ELF-1 (cell line): ENCODE measurements at places on chromosomes 2 and 18.

DNA sequence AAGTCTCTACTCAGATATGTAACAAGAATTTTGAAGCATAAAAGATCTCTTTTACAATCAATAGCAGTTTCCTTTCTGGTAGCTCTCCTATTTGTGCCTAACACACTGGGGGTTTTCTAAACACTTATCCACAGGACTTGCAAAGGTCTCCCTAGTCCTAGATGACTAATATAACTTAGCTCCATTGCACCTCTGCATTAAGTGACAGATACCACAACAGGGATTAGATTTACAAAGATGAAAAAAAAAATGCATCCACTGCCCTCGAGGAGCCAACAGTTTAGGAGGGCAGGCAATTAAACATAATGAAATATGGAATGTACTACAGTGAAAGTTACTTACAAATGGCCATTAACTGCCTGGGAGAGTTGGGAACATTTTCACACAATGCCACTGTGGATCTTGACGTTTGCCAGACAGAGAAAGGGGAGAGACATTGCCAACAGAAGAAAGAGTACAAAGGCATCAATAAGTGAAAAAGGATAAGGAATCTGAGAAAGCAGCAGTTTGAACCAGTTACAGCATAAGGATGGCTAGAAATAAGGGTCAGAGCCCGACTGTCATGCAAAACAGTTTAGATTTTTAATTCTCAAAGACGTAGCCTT is 14.3 kb downstream of the PPP3R1 start:
- DNase-seq: no peak

- no peak for DNase-seq
Observed at GRCh38 chr18:47749600-47749973, 180.9 kb downstream of the SMAD2 start.

DNA sequence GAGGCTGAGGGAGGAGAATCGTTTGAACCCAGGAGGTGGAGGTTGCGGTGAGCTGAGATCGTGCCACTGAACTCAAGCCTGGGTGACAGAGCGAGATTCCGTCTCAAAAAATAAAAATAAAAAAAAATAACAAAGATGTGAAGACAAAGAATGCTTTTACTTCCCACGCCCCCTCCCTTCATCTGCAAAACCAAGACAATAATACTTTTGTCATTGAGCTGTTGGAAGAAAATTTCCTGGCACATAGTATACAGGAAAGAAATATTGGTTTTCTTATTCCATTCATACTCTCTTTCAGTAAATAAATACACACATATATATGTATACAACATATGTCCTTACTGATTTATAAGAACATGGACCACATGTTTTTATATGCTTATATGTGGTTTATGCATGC is 12.2 kb downstream of the GREB1 start:
- no peak for DNase-seq

GRCh38 chr2:204654669-204655068 is 109.4 kb downstream of the PARD3B start:
- DNase-seq: no peak

DNA sequence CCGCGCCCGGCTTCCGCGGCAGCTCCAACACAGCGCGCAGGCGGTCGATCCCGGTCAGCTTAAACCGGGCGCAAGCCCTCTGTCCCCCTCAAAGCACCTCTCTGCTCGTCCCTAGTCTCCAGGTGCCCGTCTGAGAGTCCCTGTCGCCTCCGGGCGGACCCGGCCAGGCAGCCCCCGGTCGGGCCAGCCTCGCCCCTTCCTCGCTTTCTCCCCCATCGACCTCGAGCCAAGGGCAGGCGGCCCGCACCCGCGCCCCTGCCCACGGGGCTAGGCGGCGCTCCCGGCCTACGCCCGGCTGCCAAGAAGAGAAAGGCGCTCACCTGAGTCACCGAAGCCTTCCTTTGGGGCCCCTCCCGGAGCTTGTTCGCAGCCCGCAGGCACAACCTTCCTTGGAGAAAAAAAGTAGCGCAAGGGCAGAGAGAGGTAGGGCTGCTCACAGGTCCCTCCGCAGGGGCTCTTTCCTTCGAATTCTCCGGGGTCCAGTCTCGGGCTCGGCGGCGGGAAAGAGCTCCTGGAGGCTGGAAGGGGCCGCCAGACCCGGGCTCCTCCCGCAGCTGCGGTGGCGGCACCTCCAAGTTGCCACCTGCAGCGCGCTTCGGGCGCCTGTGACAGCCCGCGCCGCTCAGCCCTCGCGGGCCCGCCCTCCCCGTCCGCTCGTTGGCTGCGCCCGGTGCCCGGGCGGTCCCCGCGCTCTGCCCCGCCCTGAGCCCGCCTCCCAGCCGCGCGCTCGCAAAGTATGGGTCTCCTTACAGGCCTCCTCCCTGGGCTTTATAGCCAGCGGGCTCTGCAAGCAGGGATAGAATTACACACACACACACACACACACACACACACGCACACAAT is 86.5 kb upstream of the EPB41L3 start:
- DNase-seq: peak; percentile 91

GRCh38 chr2:20496076-20496872 is 49.4 kb downstream of the RHOB start:
- peak; percentile 74 for DNase-seq

DNA sequence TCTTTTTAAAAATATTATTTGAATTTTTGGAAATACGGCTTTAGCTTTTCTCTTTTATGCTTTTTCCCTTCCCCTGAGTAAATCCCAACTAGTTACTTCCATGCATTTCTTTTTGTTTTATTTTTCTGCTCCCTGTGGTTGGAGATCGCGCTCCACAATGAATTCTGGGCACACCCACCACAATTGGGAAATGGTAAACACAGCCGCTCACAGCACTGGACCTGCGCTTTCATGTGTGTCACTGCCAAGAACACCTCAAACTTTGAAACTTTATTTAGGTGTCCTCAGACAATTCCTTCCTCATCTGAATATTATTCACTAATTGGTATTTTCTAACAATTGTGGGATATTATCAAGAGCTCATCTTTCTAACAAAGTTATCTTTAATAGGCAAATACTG is 82.8 kb upstream of the TMEM18 start:
- DNase-seq: no peak

GRCh38 chr2:48328159-48328809 is 201.7 kb upstream of the STON1 start:
- no peak for DNase-seq

GRCh38 chr2:12504443-12504842 is 212.3 kb upstream of the TRIB2 start:
- DNase-seq: no peak

DNA sequence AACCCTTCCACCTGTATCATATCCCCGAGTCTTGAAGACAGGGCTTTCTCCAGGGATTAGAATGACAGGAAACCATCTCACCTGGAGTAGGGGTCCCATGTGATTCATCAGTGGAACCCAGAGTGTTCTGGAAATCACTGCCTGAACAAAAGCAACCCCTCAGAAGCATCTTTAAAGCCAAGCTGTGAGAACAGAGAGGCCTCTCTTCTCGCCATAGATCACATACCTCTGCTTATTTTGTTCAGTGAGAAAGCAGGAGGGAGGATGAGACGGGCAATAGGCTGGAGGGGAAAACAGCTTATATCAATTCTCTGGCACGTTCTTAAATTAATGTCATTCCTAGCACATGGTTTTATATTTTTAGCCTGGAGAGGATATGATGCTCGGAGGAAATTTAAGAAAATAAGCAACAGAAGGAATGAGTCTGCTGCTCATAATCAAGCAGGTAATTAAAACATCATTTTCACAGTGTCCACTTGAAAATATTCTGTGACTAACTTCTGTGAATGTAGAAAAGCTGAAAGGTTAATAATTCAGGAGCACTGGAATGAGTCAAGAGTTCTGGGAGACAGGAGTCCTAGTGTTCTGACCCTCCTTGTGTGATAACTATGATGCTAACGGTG is 213.6 kb upstream of the SP5 start:
- no peak for DNase-seq

- DNase-seq: no peak
Observed at GRCh38 chr2:24893934-24894333, 26.1 kb downstream of the ADCY3 start.

GRCh38 chr2:86068136-86068588 is 37.5 kb downstream of the POLR1A start:
- no peak for DNase-seq

DNA sequence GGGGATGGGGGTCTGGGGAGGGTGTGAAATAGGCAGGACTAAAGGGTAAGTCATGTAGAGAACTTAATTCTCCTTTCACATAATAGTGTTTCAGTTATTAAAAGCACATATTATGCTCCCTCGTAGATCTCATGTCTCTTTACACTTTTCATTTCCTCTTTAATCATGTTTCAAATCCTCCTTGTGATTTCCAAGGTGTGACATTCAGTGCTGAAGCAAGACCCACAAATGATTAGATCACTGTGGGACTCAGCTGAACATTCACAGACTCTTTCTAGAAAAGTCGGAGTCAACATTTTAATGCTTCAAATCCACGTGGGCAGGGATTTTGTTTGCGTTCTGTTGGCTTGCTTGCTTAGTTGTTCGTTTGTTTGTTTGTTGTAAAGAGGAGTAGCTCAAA is 34.7 kb upstream of the CALCRL start:
- no peak for DNase-seq

GRCh38 chr18:24491927-24492834 is 31.7 kb downstream of the HRH4 start:
- DNase-seq: peak; percentile 8

DNA sequence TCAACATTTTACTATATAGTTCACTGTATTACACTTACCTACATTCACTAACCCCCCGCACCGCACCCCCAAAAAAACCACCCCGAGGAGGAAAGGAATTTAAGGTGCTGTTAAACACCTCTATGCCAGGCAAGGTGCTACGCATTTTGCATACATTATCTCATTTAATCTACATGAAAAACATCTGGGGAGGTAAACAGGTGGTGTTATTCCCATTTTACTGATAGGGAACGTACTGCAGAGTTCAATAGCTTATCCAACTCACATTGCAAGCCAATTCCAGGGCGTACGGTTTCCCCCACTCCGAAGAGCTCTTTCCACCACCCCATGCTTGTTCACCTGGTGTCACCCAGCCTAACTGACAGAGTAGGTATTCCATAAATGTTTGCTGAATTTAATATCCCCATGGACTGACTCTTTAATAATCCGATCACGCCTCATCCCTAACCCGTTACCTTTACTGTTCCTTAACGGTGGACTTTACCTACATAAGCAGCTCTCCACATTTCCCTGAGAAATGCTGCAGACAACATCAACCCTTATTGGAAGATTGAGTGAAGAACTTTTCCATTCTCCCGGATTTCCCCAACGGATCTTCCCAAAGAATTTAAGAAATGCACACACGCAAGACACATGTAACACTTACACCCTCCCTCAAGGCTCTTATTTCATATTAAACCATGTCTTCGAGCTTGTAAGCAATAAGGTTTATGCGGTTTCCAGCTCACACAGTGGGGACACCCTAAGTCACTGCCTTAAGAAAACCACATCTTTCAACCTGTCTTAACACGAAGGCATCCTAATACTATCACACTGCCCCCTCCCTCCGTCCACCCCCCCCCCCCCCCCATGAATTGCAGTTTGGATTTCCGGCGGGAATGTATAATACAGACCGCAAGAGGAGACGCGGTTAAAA is 1.2 kb downstream of the RAPH1 start:
- DNase-seq: peak; percentile 17

- DNase-seq: no peak
Observed at GRCh38 chr2:46167924-46168323, 129.3 kb upstream of the EPAS1 start.

GRCh38 chr2:231614559-231615057 is 21.9 kb downstream of the TEX44 start:
- DNase-seq: peak; percentile 70

DNA sequence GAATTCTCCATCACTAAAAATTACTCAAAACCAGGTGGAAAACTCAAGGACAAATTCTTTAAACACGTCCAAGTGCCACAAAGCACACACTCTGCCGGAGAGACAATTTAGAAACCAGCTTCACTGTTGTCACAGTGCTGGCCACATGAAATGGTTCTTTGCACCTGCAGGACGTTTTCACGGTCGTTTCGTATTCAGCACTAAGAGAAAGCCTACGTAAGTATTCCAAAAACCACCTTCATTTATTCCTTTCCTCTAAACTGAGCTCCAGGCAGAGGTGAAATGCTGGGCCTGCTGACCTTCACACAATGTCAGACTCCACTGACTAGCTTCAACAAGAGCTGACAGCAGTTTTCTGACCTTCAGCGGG is 680 bp downstream of the ATP5F1A start:
- no peak for DNase-seq

DNA sequence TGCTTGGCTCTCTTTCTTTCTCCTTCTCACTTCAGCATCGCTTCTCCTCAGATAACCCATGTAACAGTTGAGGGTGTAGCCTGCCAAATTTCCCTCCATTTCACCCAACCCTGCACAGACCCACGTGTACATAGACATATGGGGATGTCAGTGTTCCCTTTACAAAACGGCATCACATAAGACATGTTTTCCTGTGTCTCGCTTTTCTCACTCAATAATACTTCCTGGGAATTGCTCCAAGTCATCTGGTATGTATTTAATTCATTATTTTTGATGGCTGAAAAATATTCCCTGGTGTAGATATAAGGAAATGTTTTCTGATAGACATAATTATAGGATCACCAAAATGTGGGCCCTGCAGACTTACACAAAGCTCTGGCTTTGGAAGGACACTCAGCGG is 176.8 kb downstream of the LOXHD1 start:
- no peak for DNase-seq

DNA sequence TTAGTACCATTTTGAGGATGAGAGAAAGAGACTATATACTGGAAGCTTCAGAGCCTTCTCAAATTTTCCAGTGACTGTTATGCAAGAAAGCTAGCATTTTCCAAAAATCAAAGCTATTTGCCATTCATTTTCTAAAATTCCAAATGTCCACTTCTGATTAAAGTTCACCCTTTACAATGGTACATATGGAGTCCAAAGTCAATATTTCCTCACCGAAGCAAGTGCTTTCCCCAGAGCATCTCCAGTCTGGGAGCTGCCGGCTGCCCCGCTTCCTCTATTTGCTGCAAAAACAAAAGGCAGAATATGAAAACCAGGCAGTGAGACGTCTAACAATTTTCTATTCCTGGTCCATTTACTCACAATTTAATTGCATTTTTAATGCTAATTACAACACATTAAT is 302.0 kb upstream of the CCDC68 start:
- no peak for DNase-seq
